Left cardiac atrium (tissue), 4 donors: ENCODE measurements at places on chromosomes 1 and 21.
A peak's percentile ranks its signal among the peaks of the same experiment; 100 is the strongest.

DNA sequence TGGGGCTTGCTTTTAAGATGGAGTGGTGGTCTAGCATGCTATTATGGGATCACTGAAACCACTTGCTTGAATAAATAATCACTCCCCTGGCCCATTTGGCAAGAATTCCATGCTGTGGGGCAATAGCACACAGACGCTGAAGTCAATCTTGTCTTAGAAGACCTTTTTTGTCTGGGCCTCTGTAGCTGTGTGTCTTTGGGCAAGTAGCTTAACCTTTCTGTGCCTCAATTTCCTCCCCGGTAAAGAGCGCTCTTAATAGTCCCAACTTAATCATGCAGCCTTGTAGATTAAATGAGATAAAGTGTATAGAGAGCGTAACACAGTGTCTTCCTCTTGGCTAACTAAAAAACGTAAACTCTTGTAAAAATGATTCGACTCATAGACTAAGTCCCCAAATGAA, 125.4 kb upstream of the IGSF21 start:
- no peak for DNase-seq

- DNase-seq: no peak
Observed at GRCh38 chr1:14403961-14404645, 194.4 kb upstream of the KAZN start.

DNA sequence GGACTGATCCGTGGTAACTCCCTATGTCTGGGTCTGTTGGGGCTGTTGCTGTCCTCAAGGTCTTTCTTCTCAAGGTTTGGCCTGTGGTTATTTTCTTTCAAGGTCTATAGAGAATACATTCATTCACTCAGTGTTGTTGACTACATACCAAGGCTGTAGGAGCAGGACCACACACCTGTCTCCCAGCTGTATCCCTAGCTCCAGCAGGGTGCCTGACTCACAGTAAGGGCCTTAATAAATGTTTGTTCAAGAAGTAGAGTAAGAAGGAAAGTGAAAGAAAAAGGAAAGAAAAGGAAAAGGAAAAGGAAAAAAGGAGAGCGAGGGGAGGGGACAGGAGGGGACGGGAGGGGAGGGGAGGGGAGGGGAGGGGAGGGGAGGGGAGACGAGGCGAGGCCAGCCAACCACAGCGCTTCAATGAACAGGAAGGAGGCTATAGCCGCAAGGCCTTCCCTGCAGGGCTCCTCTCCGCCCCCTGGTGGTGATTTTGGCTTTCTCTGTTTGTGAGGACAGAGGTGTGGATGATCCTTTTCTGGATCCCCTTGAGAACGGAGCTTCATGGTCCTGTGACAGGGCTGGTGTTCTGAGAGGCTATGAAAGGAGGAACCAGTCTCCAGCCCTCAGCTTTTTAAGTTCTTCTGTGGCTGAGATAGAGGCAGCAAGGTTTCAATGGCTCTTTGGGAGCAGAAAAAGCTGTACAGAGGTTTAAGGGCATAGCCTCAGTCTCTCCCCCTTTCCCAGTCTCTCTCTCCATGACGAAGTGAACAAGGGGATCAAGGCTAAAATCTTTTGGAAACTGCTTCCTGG, 30.6 kb upstream of the LCE5A start:
- DNase-seq: peak; percentile 35

- no peak for DNase-seq
Observed at GRCh38 chr1:231147896-231148295, 14.0 kb upstream of the TRIM67 start.

DNA sequence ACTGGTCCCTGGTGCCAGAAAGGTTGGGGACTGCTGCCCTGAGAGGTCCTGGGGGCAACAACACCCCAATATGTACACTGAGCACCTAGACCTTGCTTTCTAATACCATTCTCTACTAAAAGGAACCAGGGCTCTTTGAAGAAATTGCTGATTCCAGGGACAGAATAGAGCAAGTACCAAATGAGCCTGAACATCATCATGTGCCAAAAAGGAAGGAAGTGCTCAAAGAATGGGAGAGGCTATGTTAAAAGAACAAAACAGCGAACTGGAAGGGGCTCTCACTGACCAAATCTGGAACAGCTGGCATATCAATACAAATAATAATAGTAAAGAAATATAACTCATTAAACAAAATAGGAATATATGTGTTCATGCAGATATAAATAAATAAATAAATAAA, 50.8 kb downstream of the PIK3R3 start:
- no peak for DNase-seq

DNA sequence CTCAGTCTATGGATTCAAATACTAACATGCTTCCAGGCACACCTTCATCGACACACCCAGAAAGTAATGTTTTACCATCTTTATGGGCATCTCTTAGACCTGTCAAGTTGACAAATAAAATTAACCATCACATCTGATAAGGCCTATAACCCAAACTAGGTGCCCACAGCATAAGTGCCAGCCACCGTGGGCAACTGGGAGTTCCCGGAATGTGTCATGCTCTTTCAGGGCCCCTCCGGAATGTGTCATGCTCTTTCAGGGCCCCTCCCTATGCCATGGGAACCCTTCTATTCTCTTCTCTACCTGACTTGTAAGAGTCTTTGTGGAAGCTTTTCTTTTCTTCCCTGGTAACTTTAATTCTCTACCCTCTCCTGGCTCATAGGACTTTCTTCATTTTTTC, 26.6 kb downstream of the KRTAP24-1 start:
- DNase-seq: no peak

DNA sequence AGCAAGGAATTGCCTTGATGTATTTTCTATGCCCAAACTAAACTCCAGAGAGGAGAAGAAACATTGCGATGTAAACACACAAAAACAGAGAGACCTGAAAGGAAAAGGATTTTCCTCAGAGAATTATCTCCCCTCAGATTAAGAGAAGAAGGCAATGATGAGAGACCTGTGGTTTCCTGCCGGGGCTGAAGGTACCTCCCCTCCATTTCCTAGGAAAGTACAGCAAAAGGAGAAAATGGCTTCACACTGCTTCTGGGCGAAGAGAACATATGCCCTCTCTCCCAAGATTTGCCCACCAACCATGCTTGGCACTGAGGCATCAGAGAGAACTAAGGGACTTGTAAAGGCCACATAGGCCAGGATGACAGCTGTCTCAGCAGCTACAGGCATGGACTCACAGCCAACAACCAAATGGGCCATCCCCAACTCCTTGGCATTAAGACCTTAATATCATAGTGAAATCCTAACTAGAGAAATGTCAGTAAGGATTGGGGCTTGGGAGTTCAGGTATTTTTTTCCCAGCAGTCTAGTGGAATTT, 523.0 kb downstream of the PTPRC start:
- DNase-seq: no peak

DNA sequence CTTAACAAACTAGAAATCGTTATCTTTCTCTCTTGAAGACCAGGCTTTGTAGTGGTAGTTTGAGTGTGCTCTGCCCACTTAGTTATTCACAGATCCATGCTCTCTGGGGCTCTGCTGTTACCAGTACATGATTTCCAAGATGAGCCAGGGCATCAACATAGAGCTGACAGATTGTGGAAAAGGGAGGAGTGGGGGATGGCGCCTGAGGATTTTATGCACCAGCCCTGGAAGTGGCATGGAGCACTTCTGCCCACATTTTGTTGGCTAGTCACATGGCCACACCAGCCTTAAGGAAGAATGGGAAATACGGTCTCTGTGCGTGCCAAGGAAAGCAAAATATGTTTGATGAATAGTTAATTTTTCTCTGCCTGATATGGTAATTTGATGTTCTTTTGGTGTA, 18.2 kb downstream of the TSNAX start:
- DNase-seq: no peak

DNA sequence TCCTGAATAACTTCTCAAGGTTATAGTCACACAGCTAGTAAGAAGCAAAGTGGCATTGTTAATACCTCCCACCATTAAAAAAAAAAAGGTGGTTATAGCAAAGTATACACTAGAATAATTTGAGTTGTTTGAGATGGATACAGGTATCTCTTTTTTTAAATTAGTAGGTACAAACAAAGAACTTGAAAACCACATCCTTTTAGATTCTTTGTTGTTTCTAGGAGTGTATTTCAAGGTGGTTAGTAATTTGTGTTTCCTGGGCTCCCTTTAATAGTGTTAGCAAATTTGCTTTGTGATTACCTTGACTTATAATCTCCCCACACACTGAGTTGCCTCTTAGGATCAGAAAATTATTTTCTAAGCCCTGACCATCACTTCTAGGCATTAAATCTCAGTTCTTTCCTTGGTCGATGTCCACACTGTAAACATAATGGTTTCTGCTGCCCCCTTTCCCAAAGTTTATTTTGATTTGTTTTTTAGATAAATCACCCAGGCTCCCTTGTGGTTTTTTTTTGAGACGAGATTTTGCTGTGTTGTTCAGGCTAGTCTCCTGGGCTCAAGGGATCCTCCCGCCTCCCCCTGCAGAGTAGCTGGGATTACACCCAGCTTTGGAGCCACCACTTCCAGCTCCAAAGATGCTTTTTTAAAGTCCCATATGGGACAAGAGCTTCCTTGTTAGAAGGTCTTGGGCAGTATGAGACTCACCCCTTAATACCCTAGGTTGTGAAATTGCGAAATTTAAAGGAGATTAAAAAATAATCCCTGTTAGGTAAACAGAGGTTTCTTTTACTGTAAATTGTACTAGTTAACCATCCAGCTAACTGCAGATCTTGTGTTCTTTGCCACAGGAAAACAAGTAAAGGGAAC, 6.2 kb downstream of the AKIRIN1 start:
- DNase-seq: no peak

- no peak for DNase-seq
Observed at GRCh38 chr1:25679171-25679570, 62.6 kb downstream of the MAN1C1 start.

DNA sequence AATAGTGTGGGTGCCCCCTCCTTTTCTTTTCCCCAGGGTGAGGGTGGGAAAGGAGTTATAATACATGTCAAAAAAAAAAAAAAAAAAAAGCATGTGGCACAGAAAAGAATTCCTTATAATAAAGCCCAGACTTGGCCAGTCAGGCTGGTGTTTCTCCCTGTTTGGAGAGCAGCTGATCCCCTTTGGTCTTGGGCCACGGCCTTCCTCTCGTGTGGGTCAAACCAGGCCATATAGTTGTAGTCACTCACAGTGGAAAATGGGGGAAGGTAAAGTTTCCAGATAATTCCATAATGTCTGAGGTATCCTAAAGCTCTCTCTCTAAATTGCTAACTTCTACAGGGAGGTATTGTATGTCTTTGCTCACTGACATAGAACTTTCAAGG, 22.0 kb downstream of the CLIC6 start:
- no peak for DNase-seq

DNA sequence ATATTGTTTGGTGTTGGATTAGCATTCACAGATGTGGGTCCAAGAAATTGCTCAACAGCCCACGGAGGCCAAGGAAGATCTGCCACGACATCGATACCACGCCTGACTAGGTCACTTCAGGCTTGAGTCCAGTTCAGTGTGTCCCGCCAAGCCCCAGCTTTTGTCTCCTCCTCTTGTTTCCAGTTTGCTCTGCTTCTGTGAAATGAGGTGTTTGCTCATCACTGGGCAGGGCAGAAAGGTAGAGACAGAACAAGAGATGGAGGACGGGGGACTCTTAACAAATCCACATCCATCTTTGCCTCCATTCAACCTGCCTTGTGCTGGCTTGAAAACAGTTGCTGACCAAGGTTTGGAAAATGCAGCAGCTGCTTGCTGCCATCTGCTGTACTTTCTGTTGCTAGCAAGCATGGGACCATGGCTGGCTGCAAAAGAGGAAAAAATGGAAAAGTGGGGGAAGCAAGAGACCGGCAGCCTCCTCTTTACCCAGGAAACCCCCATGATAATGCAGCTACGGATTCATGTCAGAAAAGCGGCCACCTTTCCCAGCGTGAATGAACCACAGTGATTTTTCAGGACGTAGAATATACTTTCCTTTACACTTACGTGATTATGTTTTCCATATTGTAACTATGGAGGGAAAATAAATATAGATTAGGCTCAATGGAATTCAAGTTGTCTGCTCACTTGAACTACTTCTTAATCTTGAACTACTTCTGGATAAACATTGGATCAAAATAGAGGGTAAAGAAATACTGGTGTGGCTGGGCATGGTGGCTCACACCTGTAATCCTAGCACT, 80.2 kb upstream of the GREM2 start:
- no peak for DNase-seq

DNA sequence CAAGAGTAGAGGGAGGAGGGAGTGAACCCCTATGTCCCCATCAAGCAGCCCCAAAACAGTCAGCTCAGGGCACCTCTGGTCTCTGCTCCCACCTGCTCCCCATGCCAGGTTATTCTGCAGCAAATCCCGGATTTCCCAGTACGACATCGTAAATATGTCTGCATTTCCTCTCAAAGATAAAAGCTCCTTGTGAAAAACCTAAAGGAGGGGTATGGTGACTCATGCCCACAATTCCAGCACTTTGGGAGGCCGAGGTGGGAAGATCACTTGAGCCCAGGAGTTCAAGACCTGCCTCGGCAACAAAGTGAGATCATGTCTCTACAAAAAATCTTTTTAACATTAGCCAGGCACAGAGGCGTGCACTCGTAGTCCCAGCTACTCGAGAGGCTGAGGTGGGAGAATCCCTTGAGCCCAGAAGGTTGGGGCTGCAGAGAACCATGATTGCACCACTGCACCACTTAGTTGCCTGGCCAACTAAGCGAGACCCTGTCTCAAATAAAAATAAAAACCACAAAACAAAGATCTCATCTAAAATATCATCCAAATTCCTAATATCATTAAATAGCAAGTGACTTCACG, 7.1 kb downstream of the ACOT7 start:
- no peak for DNase-seq

DNA sequence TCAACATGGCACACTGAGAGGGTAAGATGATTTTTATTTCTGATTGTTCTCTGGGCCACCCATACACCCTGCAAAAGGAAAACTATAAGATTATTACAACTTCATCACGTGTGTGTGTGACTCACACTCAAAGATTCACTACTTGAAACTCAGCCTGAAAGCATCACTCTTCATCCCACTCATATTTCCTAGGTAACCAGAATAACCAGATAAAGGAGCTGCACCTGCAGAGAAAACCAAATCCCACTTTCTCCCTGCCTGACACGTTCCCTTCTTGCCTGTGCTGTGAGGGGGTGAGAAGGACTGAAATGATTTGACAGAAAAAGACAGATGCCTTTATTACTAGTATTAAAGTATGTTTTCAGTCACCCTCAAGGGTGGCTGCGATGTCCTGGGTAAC, 131.6 kb downstream of the TGFBR3 start:
- DNase-seq: no peak

DNA sequence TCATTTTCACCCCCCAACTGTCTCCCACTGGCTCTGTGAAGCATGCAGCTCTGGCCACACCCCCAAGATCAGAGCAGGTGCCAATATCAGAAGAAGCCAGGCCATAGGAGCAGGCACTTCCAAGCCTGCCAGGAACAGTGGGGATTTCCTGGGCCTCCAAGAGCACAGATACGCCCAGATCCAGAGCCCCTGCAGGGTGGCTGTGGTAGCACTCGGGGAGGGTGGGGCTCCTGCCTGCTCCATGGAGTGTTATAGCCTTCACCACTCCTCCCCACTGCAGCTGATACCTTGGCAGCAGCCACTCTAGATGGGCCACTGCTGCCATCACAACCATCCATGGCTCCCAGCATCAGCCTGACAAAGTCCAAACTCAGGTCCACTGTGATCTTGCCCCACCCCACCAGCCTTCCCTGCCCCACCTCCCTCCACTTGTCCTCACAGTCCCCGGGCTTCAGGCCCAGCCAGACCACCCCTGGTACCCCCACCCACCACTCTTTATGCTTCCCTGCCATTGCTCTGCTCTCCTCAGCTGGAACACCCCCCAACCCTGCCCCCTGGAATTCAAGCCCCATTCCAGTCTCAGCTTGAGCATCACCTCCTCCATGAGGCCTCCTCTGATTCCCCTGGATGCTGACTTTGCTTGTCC, 448.3 kb downstream of the MATN1 start:
- DNase-seq: no peak
